ENCODE measurements at places on chromosomes 5 and 9.

GRCh38 chr9:89675058-89675742, 70.4 kb downstream of the GADD45G start:
- DNase-seq, result no peak

- DNase-seq, result no peak
These were observed 89.2 kb upstream of the CAST start for GRCh38 chr5:96572864-96573512.

GRCh38 chr5:61995486-61995885, 310.5 kb upstream of the KIF2A start:
- no peak for DNase-seq

DNA sequence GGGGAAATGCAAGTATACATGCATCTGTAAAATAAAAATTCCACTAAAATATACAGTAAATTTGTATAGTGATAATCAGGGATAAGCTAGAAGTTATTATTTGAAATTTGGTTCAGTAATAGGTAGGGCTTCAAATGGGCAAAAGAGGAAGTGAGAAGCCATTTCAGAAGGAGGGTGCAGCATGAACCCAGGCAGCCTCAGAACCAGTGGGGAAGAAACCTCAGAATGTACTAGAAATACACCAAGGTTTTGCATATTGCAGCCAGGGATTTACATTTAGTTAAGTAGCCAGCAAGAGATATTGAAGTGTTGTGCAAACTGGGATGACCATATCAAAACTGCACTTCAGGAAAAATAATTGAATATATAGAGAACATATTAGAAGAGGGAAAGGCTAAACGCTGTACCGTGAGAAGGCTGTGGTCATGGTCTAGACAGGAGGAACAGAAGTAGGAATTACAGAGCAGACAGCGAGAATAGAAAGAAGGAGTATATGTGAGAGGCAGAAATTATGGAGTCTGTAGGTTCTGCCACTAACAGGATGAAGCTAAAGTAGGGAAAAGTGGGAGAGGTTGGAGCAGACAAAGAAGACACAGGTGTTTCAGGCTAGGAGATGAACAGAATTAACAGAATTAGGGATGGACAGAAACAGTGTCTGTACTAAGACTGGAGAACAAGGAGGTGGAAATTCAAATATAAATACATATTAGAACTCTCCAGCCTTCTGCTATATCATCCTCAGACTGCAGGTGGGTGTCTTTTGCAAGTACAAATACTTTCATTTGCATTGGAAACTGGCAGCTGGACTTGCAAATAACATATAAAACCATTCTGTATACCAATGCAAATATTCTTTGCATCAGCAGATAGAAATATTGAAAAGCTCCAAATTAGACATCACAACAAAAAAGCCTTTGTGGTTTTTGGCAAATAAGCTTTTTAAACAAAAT, 335.6 kb downstream of the ZNF608 start:
- no peak for DNase-seq

GRCh38 chr5:133322743-133323142, 270.9 kb downstream of the HSPA4 start:
- no peak for DNase-seq

GRCh38 chr5:109718632-109719031, 28.9 kb downstream of the MAN2A1 start:
- DNase-seq, result no peak

DNA sequence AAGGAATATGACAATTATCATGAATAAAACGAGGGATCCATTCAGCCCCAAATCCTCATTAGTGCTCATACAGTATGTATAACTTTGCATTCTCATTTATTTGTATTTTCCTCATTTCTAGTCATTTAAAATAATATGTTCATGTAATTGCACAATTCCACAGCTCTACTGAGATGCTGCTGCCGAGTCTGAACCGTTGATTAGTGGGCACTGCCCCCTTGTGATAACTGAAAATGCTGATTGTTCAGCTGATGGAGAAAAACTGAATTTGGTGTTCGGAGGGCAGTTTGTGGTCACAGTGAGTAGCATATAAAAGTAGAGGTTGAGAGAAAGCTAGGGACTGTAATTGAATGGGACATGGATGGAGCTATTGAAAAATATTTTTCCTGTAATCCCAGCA, 12.2 kb upstream of the GPR151 start:
- DNase-seq, result no peak

GRCh38 chr9:132366481-132366880, 11.7 kb upstream of the SETX start:
- no peak for DNase-seq
